Stimulated activated CD8-positive, alpha-beta memory T cell treated with anti-CD3 and anti-CD28 coated beads, Interleukin-12 subunit alpha, Interleukin-12 subunit beta, amount 100 ng/mL, for 1 hour (primary cell): ENCODE measurements at places on chromosomes 1 and 21.

GRCh38 chr1:232249339-232249738 is 380.6 kb downstream of the SIPA1L2 start:
- no peak for DNase-seq

GRCh38 chr1:30883389-30884172 is 25.0 kb downstream of the SDC3 start:
- no peak for DNase-seq

DNA sequence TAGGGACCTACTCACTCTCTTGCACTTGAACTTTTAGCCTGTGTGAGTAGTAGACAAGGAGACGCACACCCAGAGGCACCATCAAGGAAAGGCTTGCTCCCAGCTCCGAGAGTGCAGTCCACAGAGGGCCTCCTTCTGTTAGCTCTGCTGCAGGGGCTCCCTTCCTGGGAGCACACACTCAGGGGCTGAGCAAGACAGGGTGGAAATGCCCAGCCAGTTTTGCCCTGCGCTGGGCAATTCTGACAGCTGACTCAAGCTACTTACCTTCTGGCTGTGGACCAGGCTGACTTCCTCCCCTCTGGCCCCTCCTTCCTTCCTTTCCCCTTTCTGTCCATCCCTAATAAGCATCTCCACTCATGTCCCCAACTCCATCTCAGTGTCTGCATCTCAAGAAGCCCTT is 449.1 kb downstream of the PTPRU start:
- DNase-seq: no peak

DNA sequence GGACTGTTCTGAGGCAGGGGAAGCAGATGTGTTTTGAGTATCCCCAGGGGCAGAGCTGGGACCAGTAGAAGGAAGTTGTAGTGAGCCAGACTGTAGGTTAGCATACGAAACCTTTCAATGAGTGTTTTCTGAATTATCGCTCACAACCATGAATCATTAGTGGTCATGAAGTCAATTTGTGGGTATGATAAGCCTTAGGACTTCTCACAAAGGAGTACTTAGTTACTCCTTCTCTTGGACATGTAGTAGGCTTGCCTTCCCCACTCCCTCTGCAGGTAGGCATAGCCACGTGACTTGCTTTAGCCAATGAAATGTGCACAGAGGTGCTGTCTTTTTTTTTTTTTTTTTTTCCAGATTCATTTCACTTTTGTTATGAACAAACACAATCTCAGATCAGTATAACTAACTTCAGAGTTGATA is 23.9 kb upstream of the FAAH start:
- no peak for DNase-seq

- no peak for DNase-seq
Measured at GRCh38 chr1:109769330-109770078, 5.8 kb upstream of the EPS8L3 start.

GRCh38 chr1:68145418-68146126 is 86.8 kb downstream of the WLS start:
- DNase-seq: no peak

GRCh38 chr1:220300442-220301121 is 28.3 kb upstream of the RAB3GAP2 start:
- DNase-seq: no peak

DNA sequence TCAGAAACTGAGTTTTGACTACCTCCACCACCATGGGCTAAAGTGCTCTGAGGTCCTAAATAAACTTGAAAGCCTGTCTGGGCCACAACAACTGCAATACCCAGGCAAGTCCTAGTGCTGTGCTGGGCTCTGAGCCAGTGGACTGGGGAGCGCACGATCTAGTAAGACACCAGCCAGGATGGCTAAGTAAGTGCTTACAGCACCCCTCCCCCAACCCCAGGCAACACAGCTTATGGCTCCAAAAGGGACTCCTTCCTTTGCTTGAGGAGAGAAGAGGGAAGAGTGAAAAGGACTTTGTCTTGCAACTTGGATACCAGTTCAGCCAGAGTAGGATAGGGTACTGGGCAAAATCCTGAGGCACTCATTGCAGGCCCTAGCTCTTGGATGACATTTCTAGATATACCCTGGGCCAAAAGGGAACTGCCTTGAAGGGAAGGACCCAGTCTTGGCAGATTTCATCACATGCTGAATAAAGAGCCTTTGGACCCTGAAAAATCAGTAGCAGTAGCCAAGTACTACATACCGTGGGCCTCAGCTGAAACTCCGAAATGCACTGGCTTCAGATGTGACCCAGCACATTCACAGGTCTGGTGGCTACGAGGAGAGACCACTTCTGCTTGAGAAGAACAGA is 1.6 kb downstream of the C1orf105 start:
- DNase-seq: no peak

GRCh38 chr1:223803211-223803610 is 42.5 kb downstream of the TP53BP2 start:
- no peak for DNase-seq

DNA sequence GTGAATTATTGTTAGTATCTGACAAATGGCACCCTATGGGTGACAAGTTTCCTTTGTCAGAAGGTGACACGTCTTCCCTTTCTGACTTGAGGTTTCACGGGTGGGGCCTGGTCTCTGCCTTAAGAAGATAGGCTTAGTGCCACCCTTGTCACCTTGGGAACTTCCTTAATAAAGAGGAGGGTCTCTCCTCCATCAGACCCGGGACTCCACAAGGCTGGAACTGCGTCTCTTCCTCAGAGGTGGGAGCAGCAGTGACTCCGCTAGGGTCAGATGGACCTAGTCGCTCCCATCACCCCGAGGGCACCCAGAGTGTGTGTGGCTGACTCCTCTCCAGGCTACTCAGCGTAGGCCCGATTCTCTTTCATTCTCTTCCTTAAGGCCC is 774 bp upstream of the WDTC1 start:
- DNase-seq: peak; percentile 17

GRCh38 chr1:228184152-228184551 is 18.5 kb downstream of the IBA57 start:
- DNase-seq: no peak

- no peak for DNase-seq
Measured at GRCh38 chr1:99950486-99950885, 19.3 kb upstream of the SLC35A3 start.
